ENCODE measurements at places on chromosomes 7 and 10.

DNA sequence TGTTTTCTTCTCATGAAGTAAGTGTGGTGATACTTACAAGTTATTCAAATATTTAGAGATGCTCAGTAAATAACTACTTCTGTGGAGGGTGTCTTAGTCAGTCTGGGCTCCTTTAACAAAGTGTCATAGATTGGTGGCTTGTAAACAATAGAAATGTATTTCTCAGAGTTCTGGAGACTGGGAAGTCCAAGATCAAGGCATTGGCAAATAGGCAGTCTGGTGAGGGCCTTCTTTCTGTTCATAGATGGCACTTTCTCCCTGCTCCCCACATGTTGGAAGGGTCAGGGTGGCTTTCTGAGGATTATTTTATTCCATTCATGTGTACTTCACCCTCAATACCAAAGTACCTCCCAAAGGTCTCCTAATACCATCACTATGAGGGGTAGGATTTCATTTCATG, 18.4 kb downstream of the RPA3 start:
- no peak for DNase-seq

GRCh38 chr10:47269294-47269693, 30.7 kb upstream of the GDF10 start:
- DNase-seq = no peak

GRCh38 chr10:33507662-33508425, 173.4 kb upstream of the NRP1 start:
- DNase-seq = no peak

- DNase-seq = no peak
These were observed 32.9 kb upstream of the SLF2 start for GRCh38 chr10:100879741-100880360.
